ENCODE measurements at places on chromosomes 4 and X. TPM values are rescaled to one million over a fixed set of nuclear protein-coding genes. Genes with fewer than 3 reads are reported as not detected.

TBX22 gene
- not detected for total RNA-seq

PDGFRA gene
- 0.11 TPM for total RNA-seq

DNA sequence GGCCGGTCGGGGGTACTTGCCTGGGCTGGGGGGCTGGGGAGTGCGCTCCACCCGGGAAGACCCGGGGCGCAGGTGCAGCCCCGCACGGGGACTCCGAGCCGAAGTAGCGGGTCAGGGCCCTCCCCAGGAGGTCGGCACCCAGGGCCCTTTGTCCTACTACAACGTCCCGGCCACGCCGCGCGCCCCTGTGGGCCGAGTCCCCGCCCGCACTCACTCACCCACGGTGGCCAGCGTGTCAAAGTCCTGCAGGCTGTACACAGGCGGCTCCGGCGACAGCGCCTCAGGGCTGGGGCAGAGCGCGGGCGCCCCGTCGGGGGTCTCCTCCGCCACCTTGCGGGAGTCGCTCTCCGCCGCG lies 602 bp downstream of the PRKX start:
- peak; percentile 52 for ATAC-seq

- ATAC-seq = no peak
These were observed 237.7 kb upstream of the TLL1 start for GRCh38 chr4:165635381-165635780.
